ENCODE measurements at places on chromosomes 12 and 14.

GRCh38 chr14:37573356-37573755 is 21.7 kb downstream of the FOXA1 start:
- H3K27me3 ChIP-seq: peaks cover 3% of the 10 kb centered on the region
- no peaks in the 10 kb centered on the region for H3K4me1 ChIP-seq
- no peaks in the 10 kb centered on the region for H3K36me3 ChIP-seq
- no peak for DNase-seq
- no peak overlapping the region for H3K27ac ChIP-seq

GRCh38 chr12:109637996-109638395 is 64.4 kb downstream of the MVK start:
- no peak overlapping the region for H3K4me3 ChIP-seq
- no peaks in the 10 kb centered on the region for H3K36me3 ChIP-seq
- H3K27ac ChIP-seq: no peak overlapping the region

DNA sequence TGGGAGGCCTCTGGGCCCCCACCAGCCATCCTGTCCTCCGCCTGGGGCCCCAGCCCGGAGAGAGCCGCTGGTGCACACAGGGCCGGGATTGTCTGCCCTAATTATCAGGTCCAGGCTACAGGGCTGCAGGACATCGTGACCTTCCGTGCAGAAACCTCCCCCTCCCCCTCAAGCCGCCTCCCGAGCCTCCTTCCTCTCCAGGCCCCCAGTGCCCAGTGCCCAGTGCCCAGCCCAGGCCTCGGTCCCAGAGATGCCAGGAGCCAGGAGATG is 729 bp upstream of the GAPDH start:
- H3K4me3 ChIP-seq: peak overlapping the region; percentile 64
- peak overlapping the region; percentile 84 for H3K27ac ChIP-seq
- no peaks in the 10 kb centered on the region for H3K27me3 ChIP-seq
- no peak for DNase-seq
- H3K4me1 ChIP-seq: peaks cover 61% of the 10 kb centered on the region

GRCh38 chr14:49982501-49982951 is 89.6 kb downstream of the ARF6 start:
- H3K36me3 ChIP-seq: no peaks in the 10 kb centered on the region
- peaks cover 24% of the 10 kb centered on the region for H3K4me1 ChIP-seq
- H3K27me3 ChIP-seq: no peaks in the 10 kb centered on the region
- H3K27ac ChIP-seq: peak overlapping the region; percentile 78

- H3K36me3 ChIP-seq: no peaks in the 10 kb centered on the region
- no peak for DNase-seq
- H3K27ac ChIP-seq: no peak overlapping the region
- no peaks in the 10 kb centered on the region for H3K27me3 ChIP-seq
Observed at GRCh38 chr12:41061192-41061591, 126.9 kb upstream of the PDZRN4 start.
